ENCODE measurements at places on chromosomes 7 and 10. TPM values are rescaled to one million over a fixed set of nuclear protein-coding genes. Genes with fewer than 3 reads are reported as not detected.

ATG9B gene
- total RNA-seq, result 9.6 TPM

MYH16 gene
- not detected for total RNA-seq

ADCY1 gene
- 3.1 TPM for total RNA-seq

NEUROD6 gene
- total RNA-seq, result not detected
